ENCODE measurements at places on chromosomes 6 and 20.

GRCh38 chr6:128365520-128366160 is 154.8 kb downstream of the PTPRK start:
- no peak for DNase-seq

DNA sequence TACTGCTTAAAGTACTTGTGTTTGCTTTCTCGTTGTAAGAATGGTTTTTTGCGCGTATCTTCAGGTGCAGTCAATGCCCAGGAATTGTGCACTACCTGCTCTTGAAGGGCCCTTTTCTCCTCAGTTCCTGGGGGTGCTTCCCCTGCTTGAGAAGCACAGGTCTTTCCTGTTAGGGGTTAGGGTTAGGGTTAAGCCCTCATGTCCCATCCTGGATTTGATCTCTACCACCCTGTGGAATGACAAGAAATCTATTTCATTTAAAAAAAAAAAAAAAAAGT is 39.6 kb upstream of the TBXT start:
- no peak for DNase-seq

- DNase-seq: no peak
Observed at GRCh38 chr6:88482465-88482864, 316.3 kb upstream of the CNR1 start.

DNA sequence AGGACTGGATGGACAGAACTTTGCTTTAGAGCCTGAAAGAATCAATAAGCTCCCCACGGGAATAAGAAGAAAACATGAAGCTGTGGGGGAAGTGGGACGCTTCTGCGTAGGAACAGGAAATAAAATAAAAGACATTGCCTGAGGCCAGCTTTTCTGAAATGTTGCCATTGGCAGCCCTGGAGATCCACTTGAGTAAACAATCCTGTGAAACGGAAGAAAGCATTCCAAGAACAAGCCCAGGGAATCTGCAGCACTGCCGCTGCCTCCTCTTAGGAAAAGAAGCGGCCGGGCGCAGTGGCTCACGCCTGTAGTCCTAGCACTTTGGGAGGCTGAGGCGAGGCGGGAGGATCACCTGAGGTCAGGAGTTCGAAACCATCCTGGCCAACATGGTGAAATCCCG is 182.3 kb upstream of the RALGAPA2 start:
- DNase-seq: no peak

GRCh38 chr6:74939151-74939708 is 266.6 kb downstream of the COL12A1 start:
- DNase-seq: no peak

DNA sequence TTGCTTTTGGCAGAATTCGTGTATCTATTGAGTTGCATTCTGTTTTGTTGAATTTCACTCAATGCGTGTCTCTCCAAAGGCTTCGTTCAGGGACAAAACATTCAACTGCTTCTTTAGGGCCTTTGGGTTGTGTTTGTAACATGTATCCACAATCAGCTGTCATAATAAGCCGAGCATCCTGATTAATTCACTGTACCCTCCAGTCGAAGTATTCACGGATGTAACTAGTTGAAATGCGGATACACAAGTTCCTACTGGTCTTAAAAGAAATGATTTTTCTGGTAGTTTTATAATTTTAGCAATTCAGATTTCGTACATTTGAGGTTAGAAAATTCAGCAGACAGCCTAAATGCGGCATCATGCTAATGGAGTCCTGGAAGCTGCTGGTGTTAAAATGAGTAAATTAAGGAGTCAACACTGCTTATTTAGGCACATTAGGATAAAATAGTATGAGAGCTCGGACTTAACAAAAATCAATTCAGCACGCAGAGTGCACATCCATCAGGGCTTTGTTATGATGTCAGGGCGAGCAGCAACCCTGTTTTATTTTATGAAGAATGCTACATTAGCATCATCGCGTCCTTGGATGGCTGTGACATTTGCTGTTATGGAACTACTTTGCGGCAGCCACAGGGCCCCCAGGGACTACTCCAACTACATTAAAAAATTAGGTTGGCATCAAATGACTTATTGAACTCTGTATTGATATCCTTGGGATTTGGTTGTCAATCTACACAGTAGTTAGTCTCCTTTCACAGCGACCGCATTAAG is 489.3 kb upstream of the FLRT3 start:
- no peak for DNase-seq

- DNase-seq: no peak
Observed at GRCh38 chr6:118843685-118844390, 50.1 kb upstream of the ASF1A start.

- no peak for DNase-seq
Observed at GRCh38 chr20:41094353-41095055, 42.8 kb upstream of the PLCG1 start.

- DNase-seq: no peak
Observed at GRCh38 chr20:35523298-35523888, 6.1 kb downstream of the C20orf173 start.

GRCh38 chr20:53749499-53749898 is 155.9 kb upstream of the ZNF217 start:
- DNase-seq: no peak

GRCh38 chr6:24357336-24358218 is at the start of gene DCDC2:
Gene DCDC2 (minus strand): TSS chr6:24358059. CDS start chr6:24357750, 309 bp downstream.
- DNase-seq: no peak

DNA sequence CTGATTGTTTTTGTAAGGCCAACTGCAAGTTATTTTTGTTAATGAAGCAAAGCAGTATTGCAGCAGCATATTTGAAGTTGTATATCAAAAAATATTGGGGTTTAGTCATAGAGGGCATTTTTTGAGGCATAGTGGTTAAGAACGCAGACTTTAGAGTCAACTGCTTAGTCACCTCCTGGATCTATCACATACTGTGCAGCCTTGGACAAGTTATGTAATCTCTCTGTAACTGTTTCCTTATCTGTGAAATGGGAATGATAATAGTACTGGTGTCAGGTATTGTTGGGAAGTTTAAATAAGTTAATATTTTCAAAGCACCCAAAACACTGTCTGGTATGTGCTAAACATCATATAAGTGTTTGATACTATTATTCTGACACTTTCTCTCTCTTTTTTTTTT is 27.2 kb upstream of the EFHC1 start:
- DNase-seq: no peak

DNA sequence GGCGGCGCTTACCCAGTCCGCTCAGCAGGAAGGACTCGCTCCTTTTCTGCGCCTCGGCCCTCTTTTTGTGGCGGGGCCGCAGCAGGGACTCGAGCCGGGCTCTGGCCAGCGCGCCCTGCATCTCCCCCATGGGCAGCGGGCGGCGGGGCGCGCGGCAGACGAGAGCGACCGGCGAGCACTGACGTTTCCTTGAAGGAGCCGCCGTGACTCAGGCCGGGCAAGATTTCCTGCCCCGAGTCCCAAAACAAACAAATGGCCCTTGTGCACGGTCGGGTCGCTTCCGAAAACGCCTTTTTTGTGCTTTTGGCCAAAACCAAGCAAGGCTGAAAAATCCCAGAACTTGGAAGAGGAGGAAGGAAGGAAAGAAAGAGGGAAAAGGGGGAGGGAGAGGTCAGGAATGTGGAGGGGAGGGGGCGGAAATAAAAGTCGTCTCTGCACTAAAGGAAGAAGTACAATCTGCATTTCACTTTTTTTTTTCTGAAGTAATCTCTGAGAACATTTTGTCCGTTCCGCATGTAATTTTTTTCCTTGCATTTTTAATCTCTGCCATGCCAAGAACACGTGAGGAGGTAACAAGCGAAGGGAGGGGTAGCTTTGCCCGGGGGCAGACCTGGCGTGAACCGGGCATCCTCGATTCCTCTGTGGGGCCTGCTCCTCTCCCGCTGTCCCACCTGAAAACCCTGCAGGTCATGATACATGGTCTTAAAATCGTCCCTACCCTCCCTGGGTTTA is 123.3 kb upstream of the SLC2A12 start:
- no peak for DNase-seq

- DNase-seq: no peak
Observed at GRCh38 chr6:37483252-37483901, 16.3 kb downstream of the CCDC167 start.

GRCh38 chr6:155001482-155001881 is 6.4 kb downstream of the TIAM2 start:
- DNase-seq: no peak

GRCh38 chr6:30304002-30304401 is 22.7 kb upstream of the TRIM39 start:
- no peak for DNase-seq

DNA sequence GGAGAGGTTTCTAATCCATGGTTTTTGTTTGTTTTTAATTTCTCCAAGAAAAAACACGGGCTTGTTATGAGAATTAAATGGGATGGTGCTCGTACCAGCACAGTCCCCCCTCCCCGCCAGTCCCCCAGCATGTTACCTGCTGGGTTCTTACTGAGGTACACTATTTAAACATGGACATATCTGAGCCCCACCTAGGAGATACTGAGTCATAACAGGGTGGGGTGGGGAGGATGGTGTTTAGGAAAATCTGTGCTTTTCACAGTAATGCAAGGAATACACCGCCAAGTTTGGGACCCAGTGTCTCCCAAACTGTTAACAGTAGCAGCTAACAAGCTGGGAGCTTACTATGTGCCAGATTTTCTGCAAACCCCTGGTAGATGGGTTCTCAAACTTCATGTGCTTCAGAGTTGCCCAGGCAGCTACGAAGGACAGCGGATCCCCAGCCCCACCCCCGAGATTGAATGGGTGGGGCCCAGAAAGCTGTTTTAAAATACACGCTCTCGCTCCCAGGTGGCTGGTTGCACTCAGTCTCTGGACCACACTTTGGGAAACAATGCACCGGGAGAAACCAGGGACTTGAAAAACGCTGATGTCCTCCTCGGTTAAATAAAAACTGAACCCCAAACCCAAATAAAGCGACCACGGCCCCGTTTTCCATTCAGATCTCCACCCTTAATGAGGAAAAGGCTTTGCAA is 995 bp downstream of the ZFP64 start:
- no peak for DNase-seq

DNA sequence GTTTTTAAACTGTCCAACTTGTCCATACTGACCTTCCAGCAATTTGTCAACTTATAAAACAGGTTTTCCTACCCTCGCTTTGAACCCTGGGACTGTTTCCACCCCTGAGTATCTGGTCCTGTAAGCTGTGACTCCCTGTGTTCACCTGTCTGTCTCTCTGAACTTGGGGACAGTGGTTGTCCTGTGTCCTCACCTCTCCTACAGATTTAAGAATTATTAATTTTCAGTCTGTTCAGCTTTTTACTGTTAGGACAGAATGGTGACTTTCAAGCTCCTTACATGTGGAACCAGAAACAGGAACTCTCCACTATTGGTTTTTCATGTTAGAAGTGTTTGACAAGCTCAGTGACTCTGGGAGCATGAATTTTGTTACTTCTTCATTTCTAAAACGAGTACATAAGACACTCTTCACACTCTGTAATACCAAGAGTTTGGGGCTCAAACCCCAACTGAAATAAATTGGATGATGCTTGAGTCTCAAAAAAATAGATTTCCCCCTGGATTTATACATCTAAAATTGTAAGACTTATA is 713.9 kb downstream of the COL12A1 start:
- DNase-seq: no peak

DNA sequence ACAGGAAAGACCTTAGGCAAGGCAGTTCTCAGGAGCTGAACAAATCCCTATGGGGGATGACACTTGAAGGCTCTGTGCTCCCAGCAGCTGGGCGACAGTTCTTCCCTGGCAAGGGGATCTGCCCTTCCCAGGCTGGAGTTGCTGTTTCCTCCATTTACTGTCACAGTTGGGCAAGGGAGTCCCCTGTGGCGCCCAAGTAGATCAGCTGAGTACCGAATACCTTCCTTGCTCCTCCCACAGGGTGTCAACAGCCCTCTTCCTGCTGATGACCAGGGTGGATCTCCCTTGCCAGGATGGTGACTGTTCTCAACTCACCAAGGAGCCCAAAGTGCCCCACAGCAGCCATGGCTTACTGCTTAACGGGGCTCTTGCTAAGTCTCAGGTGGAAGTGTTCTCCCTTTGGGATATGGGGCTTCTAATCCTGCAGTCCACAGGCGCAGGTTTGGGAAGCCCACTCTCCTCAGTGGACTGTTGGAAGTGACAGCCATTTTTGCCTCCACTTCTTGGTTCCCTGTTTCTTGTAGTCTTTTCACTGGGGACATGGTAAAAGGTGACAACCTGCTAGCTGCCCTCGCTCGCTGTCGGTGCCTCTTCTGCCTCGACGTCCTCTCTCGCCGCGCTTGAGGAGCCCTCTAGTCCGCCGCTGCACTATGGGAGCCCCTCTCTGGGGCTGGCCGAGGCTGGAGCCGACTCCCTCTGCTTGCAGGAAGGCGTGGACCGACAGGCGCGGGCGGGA is 5.7 kb upstream of the PSMG4 start:
- no peak for DNase-seq

DNA sequence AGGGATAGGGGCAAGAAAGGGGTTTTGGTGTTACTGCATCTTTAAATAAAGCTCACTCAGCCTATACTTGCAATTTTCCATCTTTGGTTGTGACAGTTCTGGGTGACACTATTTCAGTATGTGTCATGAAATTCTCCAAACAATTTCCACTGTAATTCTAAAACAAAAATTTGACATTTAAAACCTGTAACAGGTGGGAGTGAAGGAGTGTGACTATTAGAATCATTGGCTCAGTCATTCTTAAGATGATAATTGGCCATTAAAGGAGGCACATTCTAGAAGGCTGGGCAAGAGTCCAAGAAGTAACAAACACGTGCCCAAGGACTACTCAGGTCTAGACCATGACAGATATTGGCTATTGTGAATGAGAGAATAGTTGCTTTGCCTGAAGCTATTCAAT is 153.3 kb upstream of the ARG1 start:
- no peak for DNase-seq

DNA sequence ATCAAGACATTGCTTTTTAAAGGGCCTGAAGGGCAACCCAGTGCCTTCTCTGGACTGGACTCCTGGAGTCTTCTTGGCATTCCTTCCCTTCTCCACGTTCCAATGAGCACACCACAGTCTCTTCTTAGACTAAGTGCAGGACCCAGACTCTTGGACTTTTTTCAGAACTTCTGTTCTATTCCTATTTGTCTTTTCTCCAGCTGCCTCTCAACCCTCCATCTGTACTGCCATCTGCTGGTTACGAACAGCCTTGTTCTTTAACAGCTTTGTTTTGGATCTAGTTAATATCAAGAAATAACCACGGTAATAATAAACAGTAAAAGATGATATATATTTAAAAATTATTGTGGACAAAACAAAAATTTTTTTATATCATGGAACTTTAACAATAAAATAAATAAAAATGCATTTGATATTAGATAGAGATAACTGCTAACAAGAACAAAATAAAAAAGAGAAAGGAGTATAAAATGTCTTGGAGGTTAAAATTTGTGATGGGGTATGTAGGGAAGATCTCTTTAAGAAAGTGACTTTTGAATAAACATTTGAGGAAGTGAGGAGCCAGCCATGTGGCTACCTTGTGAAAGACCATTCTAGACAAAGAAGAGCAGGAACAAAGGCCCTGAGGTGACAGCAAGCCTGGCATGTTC is 105.1 kb upstream of the HCRTR2 start:
- DNase-seq: peak; percentile 14

DNA sequence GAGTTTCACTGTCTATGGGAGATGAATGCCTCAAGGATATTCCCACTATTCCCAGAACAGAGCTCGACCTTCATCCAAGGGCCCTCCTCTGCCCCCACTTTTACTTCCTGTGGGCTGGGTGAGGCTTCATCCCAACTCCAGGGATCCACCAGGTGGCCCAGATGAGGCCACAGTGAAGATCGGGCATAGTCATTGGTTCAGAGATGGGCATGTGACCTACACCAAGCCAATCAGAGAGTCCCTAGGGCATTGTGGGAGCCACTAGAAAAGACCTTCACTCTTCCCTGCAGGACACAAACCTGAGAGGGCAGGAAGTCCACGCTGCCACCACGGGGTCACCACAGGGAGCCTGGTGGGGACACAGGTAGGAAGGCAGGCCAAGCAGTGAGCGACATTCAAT is 72.9 kb upstream of the SLC22A16 start:
- DNase-seq: no peak
